ENCODE measurements at places on chromosomes 1 and 21.

DNA sequence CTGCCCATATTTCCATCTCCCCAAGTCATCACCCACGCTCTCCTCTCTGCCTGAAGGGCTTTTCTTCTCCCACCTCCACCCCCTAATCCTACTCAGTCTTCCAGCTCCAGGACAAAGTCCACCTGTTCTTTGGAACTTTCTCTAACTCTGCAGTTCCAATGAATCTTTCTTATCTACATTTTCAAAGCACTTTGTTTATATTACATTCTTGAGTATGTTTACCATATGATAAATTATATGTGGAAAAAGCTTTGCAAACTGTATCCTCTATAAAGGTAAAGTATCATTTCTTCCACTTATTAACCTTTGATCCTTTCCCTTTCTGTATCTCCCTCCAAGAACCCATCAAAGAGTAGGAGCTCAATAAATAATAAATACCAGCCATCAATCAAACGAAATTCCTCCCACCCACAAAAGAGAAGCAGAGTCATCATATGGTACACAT, 39.7 kb downstream of the TTC13 start:
- no peak for DNase-seq

GRCh38 chr1:155871390-155871789, 12.0 kb downstream of the SYT11 start:
- DNase-seq, result no peak

- DNase-seq, result no peak
Measured at GRCh38 chr1:234978397-234979295, 150.0 kb downstream of the TOMM20 start.

DNA sequence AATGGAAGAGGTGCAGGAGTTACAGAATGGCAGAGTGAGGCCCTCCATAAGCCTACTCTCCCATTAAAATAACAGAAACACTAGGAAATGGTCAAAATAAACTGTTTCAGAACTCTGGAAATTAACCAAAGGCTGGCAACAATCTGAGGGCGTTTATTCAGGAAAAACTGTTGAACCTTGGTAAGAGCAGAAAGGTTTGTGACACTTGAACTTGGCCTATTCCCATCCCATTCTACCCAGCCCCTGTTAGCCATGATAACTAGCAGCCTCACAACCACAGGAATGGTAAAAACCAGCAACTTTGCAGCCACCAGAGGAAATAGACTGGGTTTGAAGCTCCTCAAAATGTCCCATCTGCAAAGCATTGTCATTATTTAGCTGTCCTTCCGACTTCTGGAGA, 256.8 kb downstream of the RHOU start:
- peak; percentile 14 for DNase-seq

- no peak for DNase-seq
Measured at GRCh38 chr1:60596791-60597750, 485.3 kb upstream of the NFIA start.

All from vagina (tissue), 2 donors.